Myocyte (in vitro differentiated cells): ENCODE measurements at places on chromosomes 12 and 14. TPM values are rescaled to one million over a fixed set of nuclear protein-coding genes. Genes with fewer than 3 reads are reported as not detected.

The TBX5 gene
- total RNA-seq, result not detected in 2 replicates

DNA sequence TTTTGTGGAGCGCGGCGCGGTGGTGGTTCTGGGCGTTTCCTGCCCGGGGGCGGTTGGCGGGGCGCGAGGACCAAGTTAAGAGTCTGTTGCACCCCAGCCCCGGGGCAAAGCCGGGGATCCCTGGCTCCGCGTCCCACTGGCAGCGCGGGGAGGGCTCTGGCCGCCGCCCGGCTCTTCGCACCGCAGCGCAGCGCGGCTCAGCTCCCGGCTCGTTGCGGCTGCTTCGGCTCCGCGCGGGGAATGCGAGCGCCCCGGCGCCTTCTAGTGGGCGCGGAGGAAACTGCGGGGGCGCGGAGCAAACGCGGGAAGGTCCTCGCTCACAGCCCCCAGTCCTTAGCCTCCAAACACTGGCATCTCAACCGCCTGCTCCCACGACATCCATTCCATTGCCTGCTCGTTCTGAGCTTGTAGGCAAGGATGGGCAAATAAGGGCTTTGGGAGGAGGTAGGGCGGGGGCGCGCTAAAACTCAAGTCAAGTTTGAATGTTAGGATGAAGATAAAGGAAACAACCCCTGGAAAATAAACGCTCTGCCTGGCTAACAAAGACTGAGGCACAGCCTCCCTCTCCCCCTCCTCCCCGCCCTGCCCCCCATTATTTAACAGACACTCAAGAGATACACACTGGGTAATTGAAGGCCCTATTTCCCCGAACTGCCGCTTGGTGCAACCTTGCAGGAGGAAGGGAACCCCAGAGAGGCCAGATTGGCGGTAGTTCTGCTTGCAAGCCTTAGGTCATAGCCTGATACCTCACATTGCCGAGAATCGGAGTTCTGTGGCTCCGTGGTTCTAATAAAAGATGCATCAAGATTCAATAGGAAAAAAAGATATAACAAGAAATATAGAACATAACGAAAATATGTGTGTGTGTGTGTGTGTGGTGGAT lies at the start of gene B4GALNT1:
TSS of gene B4GALNT1 (minus strand) at position 244 of the 883 bp plus-strand sequence. CDS start 1,069 bp downstream, outside the sequence.
- peak; percentile 59 for DNase-seq

- DNase-seq, result no peak
Observed at GRCh38 chr14:104936361-104937155, 11.9 kb downstream of the PLD4 start.

The DENR gene
- total RNA-seq, result 45.5 and 60.7 TPM in 2 replicates

DNA sequence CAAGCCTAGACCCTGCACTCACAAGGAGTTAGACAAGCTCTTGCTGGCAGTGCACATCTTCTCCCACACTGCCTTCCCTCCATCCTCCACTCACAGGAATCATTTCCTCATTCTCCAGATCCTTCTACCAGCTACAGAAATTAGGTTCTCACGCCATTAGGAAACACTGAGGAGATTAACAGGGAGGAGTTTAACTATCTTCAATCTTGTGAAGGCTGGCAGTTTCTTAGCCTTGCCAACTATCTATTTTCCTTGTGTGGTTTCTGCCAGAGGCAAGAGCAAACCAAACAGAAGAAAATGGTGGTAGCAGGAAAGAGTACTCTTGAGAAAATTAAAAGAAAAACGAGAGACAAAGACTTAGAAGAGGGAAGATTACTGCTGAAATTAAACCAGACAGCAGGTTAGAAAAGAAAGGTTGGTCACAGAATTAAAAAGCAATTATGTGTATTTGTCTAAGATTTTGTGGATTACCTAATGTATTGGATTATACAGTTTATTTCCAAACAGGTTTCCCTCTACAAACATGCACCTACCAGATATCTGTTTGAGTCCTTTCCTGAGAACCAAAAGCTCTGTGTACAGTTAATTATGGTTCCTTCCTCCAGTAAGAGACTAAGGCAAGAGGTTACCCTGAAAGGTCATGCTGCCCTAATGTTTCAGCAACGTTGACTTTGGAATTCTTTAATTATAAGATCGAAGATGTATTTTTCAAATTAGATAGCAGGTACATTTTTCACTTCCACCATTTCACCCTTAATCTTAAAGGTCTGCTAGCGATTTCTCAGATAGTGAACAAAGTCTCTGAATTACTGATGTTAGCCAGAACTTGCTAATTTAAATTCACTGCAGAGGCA lies 5.0 kb downstream of the RERG start:
- DNase-seq, result no peak

GRCh38 chr12:116662612-116663144 lies 75.2 kb downstream of the SPRING1 start:
- DNase-seq, result peak; percentile 57

The GLIPR1L1 gene
- total RNA-seq, result not detected in 2 replicates

The RPL36AL gene
- 120 and 143 TPM in 2 replicates for total RNA-seq

DNA sequence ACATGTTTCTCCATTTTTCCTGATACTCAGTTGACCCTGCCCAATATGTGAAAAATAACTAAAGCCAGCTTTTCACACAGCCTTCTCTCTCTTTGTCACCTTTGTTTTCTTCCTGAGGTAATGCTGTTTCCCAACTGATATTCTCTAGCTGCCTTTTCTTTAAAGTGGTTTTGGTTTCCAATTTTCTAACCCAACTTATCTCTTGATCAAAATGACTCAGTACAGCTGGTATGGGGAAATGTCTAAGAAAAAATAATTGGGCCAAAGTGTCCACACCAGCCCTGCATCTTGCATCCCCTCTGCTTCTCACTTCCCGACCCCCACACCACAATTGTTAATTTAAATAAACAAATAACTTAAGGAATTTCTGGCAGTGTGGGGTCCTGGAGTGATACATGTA lies 193.8 kb downstream of the SYT1 start:
- no peak for DNase-seq

The IAPP gene
- not detected in 2 replicates for total RNA-seq

The ELK3 gene
- total RNA-seq, result 22.5 and 22.7 TPM in 2 replicates

DNA sequence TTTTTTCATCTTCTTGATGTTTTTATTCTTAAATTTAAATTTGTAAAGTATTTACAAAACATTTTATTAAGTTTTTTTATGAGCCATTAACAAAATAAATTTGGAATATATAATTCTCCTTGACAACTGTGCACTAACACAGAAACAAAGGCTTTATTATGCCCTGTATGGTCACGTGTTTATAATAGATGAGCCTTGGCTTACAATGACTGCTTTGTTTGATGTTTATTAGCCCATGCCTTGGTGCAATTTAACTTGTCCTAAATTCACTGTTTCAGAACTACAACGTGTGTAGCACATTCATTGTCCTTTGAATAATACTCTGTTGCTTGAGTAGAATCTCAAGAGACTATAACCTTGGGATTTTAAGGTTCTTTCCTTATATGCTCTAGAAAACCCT lies 59.8 kb downstream of the CNTN1 start:
- no peak for DNase-seq

GRCh38 chr12:4762773-4763172 lies 42.6 kb downstream of the GALNT8 start:
- DNase-seq, result no peak

GRCh38 chr14:104421401-104421821 lies 158.2 kb upstream of the C14orf180 start:
- DNase-seq, result no peak

- DNase-seq, result no peak
Observed at GRCh38 chr12:119980242-119980641, 8.8 kb upstream of the BICDL1 start.

DNA sequence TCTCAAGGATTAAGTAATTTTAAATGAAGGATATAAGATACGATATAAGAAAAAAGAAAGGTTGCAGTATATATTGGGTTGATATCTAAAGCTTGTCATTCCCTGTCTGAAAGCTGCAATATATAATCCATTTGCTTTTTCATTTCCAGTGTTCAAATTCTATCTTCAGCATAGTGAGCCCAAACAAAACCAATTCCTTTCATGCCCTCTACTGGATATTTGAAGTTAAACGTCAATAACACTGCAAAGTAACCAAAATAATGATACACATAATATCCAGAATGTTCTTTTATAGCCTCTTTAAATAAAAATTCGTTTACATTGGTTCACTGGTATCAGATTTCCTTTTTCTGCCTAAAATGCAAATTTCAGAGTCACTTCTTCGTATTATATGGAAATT lies 64.5 kb upstream of the DAAM1 start:
- DNase-seq, result peak; percentile 45

GRCh38 chr12:53235164-53235563 lies 3.2 kb upstream of the RARG start:
- no peak for DNase-seq

The TMEM52B gene
- total RNA-seq, result not detected in 2 replicates

- DNase-seq, result no peak
Observed at GRCh38 chr14:93304771-93305170, 28.1 kb downstream of the BTBD7 start.
